Activated T-cell treated with anti-CD3 and anti-CD28 coated beads for 1 hour (primary cell): ENCODE measurements at places on chromosomes 1 and 21.
A peak's percentile ranks its signal among the peaks of the same experiment; 100 is the strongest.

- no peak for DNase-seq
Measured at GRCh38 chr1:195005338-195005737, 1602.9 kb downstream of the KCNT2 start.

DNA sequence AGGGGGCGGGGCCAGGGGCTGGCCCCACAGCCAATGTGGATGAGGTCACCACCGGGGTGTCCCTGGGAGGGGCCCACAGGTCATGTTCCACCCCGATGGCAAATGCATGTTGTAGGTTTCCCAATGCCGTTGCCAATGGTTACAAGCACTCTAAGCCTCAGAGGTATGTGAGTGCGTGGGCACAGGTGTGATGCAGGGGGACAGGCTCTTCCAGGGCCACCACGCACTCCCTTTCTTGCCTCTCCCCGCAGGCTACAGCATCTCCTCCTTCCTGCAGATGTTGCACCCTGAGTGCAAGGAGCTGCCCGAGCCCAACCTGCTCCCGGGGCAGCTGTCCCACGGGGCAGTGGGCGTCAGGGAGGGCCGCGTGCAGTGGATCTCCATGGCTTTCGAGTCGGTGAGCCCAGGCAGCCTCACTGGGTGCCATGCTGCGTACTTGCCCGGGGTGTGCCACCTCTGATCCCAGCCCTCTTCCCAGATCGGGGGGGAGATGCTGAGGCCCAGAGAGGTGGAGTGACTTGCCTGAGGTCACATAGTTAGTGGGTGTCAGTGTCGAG, 52.4 kb downstream of the DISP3 start:
- no peak for DNase-seq

- DNase-seq, result no peak
Measured at GRCh38 chr1:81439046-81439823, 361.5 kb upstream of the ADGRL2 start.

- peak; percentile 65 for DNase-seq
Measured at GRCh38 chr1:154404984-154405746, at the start of gene IL6R. Gene IL6R, plus strand, starts transcription at chr1:154405343. Its CDS starts 287 bp downstream, at chr1:154405630.

- no peak for DNase-seq
Measured at GRCh38 chr1:8364528-8365442, 46.9 kb downstream of the SLC45A1 start.

DNA sequence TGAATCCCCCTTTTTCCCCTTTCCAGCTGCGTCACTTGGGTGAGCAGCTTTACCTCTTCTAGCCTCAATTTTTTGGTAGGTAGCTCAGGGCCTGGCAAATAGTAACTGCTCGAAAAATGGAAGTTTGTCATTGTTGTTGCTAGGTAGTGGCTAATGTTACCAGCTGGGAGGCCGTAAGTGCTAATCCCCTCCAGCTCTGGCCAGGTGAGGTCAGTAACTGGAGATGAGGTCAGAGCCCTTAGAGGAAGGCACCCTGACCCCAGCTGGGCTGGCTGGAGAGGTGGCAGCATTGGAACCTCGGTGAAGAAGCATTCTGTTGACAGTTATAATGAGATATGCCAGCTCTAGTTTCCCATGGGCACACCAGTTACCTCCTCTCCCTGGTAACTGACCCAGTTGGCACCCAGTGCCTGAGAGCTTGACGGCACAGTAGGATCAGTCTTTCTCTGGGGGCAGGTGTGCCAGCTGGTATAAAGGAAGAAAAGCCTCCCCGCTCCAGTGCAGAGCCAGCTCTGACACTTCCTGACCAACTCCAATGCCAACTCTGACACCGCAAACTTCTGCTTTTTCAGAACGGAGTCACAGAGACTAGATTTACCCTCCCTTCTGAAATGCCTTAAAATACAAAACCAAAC, 35.0 kb upstream of the SLC2A1 start:
- DNase-seq, result no peak

GRCh38 chr1:245688536-245689453, 534.0 kb downstream of the KIF26B start:
- DNase-seq, result no peak

DNA sequence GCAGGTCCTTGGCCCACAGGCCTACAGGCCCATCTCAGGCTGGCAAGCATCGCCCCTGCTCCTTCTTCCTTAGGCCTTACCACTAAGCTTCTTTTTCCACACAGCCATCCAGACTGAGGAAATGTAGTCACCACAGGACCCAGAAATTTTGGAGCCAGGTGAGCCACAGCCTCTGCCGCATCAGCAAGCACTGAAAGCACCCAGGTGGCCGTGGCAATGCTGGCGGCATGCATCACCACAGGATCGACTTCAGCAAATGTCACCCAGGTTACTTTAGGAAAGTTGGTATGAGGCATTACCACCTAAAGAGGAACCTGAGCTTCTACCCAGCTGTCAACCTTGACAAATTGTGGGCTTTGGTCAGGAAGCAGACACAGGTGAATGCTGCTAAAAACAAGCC, 11.6 kb downstream of the PIGM start:
- DNase-seq, result no peak

DNA sequence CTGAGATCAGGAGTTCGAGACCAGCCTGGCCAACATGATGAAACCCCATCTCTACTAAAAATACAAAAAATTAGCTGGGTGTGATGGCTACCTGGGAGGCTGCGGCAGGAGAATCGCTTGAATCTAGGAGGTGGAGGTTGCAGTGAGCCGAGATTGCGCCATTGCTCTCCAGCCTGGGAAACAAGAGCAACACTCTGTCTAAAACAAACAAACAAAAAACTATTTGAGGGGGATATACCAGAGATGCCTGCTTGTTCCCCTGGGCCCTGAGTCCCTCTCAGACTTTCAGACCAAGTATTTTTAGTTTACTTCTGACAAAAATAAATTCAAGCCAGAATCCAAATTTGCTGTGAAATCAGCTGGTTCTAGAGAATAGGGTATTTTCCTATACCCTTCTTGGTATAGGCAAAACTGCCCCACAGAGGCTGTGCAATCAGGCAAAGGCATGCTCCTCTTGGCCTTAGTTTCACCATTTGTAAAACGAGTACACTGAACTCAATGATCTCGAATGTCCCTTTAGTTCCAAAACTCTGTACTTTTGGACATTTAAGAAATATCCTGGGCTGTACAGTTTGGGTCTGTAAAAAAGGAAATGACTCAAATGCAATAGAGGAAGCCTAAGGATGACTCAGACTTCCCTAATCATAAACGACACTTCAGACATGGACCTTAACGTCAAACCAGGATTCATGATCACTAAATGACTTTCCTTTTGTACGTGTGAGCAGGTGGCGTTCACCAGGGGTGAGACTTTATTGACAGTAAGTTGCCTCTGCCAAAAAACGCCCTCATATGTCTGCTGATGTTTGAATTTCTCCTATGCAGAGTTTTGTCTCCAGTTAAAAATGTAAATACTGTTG, 16.1 kb downstream of the ENSA start:
- DNase-seq, result peak; percentile 16

DNA sequence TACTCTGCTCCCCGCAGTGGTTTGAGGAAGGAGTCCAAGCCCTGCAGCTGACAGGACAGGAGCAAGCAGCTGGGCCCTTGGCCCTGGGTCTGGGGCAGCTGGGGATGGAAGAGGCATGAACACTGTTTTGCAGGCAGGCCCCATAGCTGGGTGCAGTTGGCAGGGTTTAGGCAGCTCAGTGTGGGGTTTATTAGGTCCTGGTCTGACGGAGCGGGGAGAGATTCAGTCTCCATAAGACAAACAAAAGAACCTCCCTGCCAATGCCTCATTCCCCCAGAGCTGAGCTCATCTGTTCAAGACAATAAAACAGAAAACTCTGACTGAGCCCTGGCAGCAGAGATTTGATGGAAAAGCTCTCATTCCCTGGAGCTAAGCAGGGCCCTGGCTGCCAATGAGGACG, 37.3 kb downstream of the OLFML2B start:
- no peak for DNase-seq

- no peak for DNase-seq
Measured at GRCh38 chr1:119984771-119985170, 84.7 kb downstream of the NOTCH2 start.

- no peak for DNase-seq
Measured at GRCh38 chr1:61807606-61808140, 65.4 kb downstream of the PATJ start.

- DNase-seq, result no peak
Measured at GRCh38 chr1:37036667-37037053, 2.3 kb upstream of the GRIK3 start.

GRCh38 chr1:6145864-6146410, 34.2 kb downstream of the CHD5 start:
- no peak for DNase-seq

DNA sequence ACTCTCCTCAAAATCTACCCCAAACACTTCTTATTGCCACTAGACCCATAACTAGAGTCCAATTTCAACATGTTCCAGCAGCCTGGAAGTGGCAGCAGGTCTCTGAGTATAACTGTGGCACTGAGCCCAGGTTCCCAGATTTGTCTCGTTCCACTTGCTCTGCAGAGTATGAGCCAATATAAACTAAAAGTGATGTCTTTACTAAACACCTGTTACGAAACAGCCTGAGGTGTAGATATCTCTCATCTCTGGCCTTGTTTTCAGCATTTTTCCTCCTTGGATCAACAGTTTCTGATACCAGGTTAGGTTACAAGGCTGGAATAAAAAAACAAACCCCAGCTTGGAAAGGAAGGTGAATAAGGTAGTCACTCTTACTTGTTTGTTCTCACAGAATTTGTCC, 25.2 kb upstream of the PRDX6 start:
- no peak for DNase-seq

GRCh38 chr1:230807029-230807428, 59.8 kb downstream of the CAPN9 start:
- no peak for DNase-seq

DNA sequence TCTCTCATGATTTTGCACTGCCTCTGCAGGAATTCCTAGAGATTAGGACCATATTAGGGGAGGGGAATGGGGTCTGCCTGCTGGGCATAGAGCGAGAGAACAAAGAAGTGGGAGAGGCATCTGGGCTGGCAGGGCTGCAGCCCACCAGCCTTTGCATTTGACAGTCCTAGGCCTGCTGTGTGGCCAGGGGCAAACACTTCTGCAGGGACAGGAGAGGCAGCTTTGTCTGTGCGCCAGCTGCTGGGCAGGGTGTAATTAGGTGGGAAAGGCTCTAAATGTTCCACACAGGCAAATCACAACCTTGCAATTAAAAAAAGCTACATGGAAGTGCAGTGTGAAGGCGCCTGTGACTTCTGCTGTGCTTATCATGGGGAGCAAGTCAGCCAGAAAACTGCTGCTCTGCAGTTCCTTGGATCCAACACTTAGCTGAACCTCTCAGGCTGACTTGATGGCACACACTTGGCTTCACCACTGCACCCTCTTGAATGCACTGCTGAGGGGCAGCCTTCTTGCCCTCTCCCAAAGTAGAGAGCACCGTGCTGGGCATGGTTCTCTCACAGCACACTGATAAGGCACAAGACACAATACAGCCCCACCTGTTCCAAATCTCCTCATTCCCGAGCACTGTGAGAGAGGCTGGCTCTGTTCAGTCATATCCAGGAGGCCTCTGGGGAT, 73.6 kb upstream of the TLR5 start:
- DNase-seq, result no peak

- no peak for DNase-seq
Measured at GRCh38 chr1:13774121-13774520, 74.1 kb downstream of the PRDM2 start.

DNA sequence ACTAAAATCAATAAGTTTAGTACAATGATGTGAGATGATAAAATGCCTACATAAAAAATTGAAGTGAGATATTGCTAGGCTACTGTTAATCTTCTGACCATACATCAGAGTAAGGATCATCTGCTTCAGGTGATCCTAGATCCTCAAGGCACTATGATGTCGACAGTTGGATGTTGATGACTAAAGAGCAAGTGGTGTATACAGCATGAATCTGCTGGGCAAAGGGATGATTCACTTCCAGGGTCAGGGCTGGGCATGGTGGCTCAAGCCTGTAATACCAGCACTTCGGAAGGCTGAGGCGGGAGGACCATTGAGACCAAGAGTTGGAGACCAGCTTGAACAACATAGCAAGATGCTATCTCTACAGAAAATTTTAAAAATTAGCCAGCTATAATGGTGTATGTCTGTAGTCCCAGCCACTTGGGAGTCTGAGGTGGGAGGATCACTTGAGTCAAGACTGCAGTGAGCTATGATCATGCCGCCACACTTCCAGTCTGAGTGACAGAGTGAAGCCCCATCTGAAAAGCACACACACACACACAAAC, 24.6 kb downstream of the NUF2 start:
- no peak for DNase-seq

DNA sequence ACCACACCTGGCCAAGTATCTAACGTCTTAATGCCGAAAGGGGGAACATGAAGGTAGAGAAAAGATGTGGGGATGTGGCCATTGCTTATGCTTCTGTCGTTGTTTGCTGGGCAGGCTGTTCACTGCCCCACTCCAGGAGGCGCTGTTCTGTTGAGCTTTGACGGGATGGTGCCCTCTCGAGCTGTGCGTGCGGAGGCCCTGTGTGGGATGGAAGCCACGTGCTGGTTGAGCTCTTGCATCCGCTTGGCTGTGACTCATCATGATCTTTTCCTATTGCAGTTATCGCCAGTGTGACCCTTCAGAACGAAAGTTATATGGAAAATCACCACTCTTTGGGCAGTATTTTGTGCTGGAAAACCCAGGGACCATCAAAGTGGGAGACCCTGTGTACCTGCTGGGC, 26.3 kb downstream of the MTARC1 start:
- DNase-seq, result no peak

DNA sequence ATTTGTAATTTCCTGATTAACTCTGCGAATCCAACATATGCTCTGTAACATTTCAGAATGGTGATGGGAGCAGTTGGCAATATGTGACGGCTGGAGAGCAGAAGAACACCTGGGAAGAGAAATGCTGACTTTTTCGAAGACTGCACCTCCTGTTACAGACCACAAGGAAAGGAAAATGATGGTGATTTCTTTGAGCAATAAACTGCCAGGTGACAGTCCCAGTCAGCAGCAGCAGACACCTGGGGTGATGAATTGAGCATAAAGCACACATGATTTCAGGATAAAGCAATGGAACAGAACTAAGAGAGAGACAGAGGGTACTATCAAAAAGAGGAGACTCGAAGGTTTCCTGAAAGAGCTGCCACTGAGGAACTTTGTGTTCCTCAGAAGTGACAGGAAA, 528.6 kb downstream of the NEGR1 start:
- no peak for DNase-seq

GRCh38 chr1:245800901-245801605, 646.3 kb downstream of the KIF26B start:
- DNase-seq, result no peak

DNA sequence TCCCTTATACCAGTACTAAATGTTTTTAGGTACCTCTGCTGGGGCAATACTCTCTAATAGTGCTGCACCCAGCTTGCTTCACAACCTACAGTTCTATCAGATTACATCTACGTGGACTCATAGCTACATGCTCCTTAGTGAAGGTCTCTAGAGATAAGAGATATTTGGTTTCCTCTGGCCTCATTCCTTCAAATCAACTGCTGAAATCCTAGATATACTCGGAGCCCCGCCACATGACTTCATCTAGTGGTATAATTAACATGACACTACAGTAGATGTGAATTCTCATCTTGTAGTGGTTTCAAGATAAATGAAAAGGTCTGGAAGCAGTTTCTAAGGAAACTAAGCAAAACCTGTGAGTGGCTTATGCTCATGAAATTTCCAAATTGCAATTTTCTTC, 115.4 kb downstream of the SMYD2 start:
- no peak for DNase-seq
